Large intestine (tissue), 12 donors: ENCODE measurements at places on chromosomes 2 and 18.

DNA sequence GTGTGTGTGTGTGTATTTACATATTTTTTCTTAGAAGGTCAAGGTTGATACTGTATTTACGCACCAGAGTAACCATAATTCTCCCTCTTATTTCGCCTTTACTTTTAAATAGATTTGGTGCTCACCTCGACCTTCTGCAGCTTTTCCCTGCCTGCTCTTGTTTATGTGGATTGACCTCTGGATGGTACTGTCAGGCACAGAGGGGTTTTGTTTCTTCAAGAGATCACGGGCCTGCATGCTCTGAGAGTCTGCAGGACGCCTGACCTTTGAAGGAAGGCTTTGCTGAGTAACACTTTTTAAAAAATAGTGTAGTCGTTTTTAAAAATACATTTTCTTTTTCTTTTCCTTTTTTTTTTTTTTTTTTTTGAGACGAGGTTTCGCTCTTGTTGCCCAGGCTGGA, 18.1 kb upstream of the EFHD1 start:
- DNase-seq: no peak

GRCh38 chr2:217655651-217656050, 347.1 kb downstream of the TNS1 start:
- no peak for DNase-seq

GRCh38 chr2:86791573-86791972, 860 bp upstream of the CD8A start:
- DNase-seq: no peak

DNA sequence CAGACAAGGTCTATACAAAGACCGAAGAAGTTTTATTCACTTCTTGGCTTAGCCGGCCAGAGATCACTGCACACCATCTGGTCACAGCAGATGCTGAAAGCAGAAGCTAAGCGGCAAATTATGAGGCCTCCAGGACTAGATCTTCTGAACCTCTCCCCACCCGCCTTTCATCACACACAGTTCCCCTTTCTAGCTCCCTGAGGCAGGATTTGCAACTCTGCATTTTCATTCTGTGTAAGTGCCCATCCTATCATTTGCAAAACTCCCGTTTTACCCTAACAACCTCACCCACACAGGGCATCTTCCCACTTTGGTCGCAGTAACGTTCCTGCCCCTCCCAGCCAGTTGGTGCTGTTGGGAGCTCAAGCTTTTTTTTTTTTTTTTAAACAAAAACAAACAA, 3.1 kb upstream of the MOB1A start:
- no peak for DNase-seq

DNA sequence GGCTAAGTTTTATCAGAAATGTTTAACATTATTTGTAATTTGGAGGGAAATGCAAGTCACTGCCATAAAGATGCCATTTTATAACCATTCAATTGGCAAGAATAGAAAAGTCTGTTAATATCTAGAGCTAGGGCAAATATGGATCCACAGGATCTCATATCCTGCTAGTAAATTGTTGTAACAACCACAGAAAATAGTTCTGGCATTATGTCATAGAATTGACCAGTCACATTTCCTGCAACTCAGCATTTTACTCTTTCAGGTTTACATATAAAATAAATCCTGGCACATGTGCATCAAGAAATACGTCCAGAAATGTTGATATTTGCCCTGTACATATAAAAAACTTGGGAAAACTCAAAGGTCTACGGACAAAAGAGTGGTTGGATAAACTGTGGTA, 32.9 kb downstream of the OSBPL6 start:
- DNase-seq: no peak

DNA sequence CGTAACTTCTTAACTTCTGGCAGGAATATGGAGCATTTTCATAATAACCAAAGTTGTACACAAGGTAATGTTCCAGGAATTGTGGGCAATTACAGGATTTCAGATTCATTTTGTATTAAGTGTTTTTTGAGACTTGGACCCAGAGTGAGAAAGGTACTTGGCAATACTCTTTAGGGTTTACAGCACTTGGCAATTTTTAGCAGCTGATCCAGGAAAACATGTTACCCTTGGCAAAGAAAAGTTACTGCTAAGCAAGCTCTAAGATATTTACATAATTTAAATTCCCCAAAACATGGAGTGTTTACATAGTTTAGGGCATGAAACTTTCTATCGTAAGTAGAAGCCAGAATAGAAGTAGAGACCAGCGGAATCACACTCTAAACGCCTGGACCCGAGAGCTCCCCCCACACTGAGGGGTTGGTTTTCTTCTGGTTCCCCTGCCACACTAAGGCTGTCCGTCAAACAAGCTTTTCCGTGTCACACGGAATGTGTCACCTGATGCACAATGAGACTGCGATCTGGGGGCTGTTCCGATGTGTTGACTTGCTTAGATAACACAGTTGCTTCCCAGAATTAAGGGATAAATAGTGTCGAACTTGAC, 177.1 kb downstream of the PTGR3 start:
- no peak for DNase-seq

DNA sequence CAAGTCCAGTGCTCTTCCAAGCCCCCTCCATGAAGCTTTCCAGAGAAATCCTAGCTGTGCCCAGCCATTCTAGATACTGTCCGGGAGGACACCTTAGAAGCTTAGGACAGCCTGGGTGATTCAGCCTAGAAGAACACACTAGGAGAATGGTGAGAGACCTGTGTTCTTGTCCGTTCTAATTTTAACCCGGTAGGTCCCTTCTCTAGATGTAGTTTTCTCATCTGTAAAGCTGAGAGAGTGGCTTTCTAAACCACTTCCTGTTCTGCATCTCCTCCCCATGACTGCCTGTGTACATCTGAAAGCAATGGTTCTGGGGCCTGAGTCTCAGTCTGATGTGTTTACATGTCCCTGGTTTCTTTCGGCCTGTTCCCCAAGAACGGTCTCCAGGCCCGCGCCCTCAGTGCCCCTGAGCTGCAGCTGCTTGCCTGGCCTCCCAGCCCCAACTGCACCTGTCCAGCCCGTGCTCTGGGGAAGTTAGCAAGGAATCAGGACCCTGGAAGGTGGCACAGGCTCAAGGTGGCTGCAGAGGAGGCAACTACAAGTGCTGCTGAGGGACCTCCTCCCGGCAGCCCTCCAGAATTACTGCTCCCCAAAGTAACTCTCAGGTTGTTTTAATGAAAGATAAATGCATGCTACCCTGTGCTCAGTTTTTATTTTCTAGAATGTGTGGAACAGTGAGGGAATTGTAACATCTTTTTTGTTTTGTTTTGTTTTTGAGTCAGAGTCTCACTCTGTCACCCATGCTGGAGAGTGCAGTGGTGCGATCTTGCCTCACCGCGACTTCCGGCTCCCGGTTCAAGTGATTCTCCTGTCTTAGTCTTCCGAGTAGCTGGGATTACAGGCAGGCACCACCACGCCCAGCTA, 105.9 kb downstream of the LBH start:
- no peak for DNase-seq

GRCh38 chr2:197700960-197701359, 4.2 kb upstream of the MARS2 start:
- no peak for DNase-seq

DNA sequence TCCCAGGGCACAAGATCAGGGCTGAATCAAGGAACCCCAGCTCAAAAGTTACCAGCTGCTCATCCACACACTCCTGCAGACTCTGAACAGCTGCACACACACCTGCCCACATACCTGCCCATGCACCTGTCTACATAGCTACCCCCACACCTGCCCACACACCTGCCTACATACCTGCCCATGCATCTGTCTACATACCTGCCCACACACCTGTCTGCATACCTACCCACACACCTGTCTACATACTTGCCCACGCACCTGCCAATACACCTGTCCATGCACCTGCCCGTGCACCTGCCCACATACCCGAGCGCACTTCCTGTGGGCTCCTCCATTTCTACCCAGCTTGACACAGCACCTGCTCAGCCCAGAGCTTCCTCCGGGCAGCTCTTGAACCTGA, 122.8 kb upstream of the AGAP1 start:
- no peak for DNase-seq

- DNase-seq: no peak
Measured at GRCh38 chr2:134675314-134675713, 43.5 kb downstream of the TMEM163 start.

DNA sequence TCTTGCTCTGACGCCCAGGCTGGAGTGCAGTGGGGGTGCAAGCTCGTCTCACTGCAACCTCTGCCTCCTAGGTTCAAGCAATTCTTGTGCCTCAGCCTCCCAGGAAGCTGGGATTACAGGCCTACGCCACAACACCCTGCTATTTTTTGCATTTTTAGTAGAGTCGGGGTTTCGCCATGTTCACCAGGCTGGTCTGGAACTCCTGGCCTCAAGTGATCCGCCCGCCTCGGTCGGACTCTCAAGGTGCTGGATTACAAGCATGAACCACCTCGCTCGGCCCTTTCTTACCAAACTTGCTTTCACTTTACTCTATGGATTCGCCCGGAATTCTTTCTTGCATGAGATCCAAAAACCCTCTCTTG, 3.1 kb upstream of the FZD5 start:
- no peak for DNase-seq

GRCh38 chr2:1421731-1422130, 8.5 kb downstream of the TPO start:
- DNase-seq: no peak

- DNase-seq: no peak
Measured at GRCh38 chr2:196328088-196328680, 156.8 kb upstream of the STK17B start.

DNA sequence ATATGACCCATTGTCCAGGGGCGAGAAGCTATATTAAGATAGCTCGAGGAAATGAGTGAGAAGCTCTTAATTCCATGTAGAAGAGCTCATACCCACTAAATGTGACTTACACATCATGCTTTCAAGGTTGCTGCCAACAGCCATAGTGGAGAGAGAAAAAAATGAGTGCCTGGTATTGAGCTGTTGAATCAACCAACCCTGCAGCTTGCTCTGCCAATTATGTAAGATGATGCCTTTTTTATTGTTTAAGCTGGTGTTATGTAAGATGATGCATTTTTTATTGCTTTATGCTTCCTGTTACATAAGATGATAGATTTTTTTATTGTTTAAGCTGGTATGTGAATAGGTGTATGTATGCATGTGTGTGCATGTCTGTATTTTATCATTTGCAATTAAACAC, 228.2 kb downstream of the CCDC178 start:
- no peak for DNase-seq

- no peak for DNase-seq
Measured at GRCh38 chr18:55093295-55093694, 134.0 kb upstream of the CCDC68 start.

GRCh38 chr2:107936433-107937359, 49.6 kb upstream of the SLC5A7 start:
- DNase-seq: no peak

DNA sequence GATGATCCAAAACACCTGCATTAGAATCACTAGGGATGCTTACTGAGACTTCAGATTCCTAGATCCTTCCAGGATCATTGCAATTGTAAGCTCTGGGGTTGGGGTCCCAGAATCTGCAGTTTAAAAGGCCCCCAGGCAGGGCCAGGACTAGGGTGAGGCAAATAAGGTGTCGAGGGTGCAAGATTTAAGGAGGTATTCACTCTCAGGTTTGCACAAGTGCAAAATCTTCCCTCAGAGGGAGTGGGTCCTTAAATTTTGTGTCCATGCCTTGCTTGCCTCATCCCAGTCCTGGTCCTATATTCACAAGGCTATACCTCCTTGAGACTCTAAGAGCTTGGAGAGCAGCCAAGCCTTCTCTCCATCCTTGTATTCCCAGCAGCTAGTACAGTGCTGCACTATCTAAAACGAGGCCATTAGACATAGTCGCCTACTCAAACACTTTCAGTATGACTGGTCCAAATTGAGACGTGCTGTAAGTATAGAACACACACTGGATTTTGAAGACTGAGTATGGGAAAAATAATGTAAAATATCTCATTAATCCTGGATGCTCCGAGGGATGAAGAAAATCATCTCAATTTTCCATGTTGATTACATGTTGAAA, 31.6 kb upstream of the MREG start:
- no peak for DNase-seq

- DNase-seq: peak; percentile 7
Measured at GRCh38 chr2:232667989-232668583, 29.0 kb upstream of the GIGYF2 start.

DNA sequence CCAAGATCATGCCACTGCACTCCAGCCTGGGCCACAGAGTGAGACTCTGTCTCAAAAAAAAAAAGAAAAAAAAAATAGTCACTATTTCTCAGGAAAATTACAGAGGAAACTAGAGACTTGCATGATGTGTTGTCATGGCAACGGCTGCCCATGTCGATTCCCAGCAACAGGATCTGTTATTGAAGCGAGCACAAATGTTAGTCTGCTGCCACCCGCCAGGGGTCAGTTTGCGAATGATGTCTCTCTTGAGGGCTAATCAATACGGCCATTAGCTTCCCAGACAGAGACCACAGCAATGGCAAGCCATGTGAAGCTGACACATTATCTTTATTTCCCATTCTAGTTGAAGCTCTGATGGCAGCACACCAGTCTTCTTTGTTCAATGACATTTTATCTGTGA, 32.4 kb upstream of the ACYP2 start:
- no peak for DNase-seq

DNA sequence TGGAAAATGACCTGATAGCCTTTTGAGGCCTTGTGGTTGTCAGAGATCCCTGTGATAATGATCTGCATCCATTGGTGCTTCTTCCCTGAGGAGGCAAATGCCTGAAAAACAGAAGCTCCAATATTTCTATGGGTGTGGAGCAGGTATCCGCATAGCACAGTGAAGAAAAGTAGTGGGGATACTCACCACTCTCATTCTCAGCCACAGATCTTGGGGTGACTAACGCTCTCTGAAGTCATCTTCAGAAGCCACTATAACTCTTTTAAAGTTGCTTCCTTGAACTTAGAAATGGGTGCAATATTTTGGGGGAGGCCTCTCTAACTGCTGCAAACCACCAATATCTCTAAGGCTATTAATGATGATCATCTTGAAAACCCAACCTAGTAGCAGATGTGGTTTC, 46.2 kb downstream of the ARHGAP15 start:
- no peak for DNase-seq

GRCh38 chr2:145652571-145653545, 1132.9 kb upstream of the ZEB2 start:
- DNase-seq: no peak

GRCh38 chr18:59343926-59344325, 15.1 kb downstream of the LMAN1 start:
- no peak for DNase-seq

- no peak for DNase-seq
Measured at GRCh38 chr2:225173909-225174308, 131.6 kb upstream of the DOCK10 start.

DNA sequence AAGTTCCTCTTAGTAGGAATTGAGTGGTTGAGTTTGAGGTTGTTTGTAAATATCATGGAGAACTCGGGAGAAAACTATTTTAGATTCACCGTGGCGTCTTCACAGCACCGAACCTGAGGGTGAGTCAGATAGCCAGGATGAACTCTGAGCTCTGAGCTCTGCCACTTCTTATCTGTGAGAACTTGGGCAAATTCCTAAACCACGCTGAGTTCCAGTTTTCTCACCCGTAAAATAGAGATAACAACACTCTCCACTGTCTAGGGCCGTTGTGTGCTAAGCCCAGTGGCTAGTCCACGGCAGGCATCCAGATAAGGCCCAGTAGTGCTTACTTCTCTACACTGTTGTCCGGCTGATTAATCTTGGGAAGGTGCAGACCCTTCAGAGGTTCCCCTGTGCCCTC, 7.0 kb downstream of the KIF5C start:
- peak; percentile 42 for DNase-seq

- no peak for DNase-seq
Measured at GRCh38 chr2:129723277-129724020, 256.0 kb upstream of the RAB6C start.

GRCh38 chr18:49926106-49926745, 112.9 kb upstream of the ACAA2 start:
- no peak for DNase-seq

GRCh38 chr18:56148373-56148772, 490.0 kb downstream of the TXNL1 start:
- DNase-seq: no peak

GRCh38 chr2:165667375-165667774, 126.7 kb downstream of the GALNT3 start:
- DNase-seq: no peak
